ENCODE measurements at places on chromosomes 6 and 20.

DNA sequence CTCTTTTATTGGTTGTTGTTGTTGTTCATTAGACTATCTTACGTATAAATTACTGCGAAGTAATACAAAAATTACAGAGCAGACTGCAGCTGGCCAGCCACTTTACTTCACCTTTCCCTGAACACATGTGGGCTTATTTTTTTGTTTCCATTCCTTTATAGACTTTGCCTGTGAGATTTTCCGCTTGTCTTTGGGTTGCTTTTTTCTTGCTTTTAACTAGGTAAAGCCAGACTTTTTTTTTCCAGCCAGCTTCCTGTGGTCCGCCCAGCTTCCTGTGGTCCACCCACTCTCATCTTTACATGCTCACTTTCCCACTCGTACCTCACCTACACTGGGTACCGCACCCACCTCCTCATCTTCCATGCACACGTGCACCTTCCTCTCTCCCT lies 79.0 kb downstream of the IPCEF1 start:
- DNase-seq, result peak; percentile 19

DNA sequence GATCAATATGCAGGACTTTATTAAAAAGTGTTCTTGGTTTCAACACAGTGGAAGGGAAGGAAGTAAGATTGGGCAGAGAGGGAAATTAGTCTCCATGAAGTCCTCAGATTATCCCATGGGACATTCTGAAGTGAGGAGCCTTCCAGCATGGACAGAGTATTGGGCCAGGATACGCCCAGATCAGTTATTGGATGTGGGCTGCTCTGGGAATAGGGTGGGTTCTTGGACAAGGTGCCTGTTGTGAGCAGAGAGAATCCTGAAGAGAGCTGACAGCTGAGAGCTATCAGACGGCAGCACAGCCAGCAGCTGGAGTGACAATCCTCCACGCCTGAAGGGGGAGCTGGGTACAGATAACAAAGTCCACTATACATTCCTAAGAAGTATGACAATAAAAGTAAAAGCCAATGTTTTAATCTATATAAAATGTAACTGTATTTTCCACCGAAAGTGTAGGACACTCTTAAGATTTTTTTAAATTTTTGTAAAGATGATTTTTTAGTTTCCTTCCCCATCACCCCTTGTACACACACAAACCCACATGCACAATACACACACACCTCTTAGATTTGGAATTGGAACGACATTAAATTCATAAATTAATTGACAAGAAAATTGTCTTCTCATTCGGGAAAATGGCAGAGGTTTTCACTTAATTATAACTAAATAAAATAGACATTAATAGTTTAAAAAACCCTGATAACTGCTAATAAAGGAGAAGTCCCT lies 107.8 kb downstream of the FBXO5 start:
- no peak for DNase-seq

DNA sequence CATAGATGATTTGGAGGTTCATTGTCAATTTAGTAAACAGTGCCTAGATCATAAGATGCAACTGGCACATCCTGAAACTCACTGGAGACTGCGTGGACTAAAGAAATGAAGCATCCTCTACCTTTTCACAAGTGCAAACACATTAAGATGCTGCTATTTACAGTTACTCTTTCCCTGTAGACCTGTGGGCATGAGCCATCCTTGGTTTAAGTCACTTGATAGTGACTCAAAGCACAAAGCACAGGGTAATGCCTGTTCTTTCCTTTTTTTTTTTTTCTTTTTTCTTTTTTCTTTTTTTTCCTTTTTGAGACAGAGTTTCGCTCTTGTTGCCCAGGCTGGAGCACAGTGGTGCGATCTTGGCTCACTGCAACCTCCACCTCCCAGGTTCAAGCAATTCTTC lies 10.0 kb upstream of the HLA-DQA1 start:
- no peak for DNase-seq

- DNase-seq, result no peak
Measured at GRCh38 chr6:111461860-111462259, 21.2 kb downstream of the REV3L start.

DNA sequence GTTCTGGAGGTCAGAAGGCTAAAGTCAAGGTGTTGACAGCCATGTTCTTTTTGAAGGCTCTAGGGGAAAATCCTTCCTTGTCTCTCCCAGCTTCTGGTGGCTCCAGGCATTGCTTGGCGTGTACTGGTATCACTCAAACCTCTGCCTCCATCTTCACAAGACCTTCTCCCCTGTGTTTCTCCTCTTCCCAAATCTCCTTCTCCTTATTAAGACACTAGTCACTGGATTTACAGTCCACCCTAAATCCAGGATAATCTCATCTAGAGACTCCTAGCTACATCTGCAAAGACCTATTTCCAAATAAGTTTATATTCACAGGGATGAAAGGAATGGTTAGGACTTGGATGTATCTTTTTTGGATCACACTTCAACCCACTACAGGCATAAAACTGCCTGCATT lies 26.0 kb upstream of the CTAGE9 start:
- DNase-seq, result no peak

- no peak for DNase-seq
Measured at GRCh38 chr20:41018153-41018552, 10.5 kb upstream of the TOP1 start.

GRCh38 chr6:123415844-123416468 lies 220.8 kb downstream of the TRDN start:
- DNase-seq, result no peak

DNA sequence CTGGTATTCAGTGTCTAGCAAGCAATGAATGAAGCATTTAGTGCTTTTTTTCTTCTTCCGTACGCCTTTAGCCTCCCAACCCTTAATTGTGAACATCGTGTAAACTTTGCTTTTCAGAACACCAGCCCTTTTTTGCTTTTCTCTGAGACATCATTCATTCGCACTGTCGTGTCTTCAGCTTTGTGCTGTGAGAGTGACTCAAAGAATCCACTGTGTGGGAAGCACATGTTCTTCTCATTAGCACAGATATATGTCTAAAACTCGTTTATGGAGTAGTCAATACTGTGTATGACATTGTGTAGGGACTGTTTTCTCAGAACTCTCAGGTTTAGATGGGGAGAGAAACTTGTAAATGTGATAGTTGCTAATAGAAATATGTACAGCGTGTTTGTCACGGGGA lies 279.1 kb downstream of the FARS2 start:
- DNase-seq, result no peak

DNA sequence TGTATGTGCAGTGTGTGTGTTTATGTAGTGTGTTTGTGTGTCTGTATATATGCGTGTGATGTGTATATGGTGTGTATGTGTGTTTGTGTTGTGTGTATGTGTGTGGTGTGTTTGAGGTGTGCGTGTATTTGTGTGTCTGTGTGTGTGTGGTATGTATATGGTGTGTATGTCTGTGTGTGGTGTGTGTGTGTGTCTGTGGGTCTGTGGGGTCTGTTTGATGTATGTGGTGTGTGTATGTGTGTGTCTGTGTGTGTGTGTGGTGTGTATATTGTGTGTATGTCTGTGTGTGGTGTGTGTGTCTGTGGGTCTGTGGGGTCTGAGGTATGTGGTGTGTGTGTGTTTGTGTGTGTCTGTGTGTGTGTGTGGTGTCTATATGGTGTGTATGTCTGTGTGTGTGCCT lies 10.8 kb upstream of the MYT1 start:
- no peak for DNase-seq

GRCh38 chr6:17712576-17712975 lies 5.9 kb upstream of the NUP153 start:
- no peak for DNase-seq

GRCh38 chr20:4904127-4904860 lies 97.0 kb downstream of the SLC23A2 start:
- no peak for DNase-seq

GRCh38 chr6:104597541-104598050 lies 262.1 kb downstream of the HACE1 start:
- no peak for DNase-seq

DNA sequence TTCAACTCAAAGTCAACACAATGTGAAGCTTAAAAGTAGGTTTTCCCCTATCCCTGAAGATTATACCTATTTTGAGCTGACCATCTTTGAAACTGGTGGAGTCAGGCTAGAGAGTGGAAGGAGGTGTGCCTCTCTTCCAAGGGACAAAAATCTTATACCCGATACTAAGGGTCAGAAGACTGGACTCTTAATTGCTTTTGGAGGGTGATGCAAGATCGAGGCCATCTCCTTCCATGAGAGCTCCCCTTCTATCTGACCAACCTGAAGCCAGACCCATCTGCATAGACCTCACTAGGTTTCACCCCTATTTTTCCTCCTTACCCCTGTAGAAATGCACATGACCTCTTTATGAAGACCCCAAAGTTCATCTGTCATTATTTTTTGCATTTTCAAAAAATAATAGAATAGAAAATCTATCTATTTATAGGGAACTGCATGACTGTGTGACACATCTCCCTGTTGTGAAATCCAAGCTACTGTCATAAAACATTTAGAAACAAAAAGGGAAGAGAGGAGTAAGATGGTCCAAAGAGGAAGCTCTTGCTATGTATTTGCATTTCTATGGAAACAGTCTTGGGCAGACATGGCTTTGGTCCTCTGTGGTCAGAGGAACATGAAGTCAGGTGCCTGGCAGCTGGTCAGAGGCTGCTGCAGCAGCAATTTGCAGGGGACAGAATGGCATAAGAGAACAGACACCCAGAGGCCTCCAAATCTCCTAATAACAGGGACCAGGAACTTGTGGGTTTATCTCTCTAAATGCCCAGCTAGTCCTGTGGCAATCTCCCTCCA lies 349.2 kb downstream of the MAFB start:
- DNase-seq, result no peak

DNA sequence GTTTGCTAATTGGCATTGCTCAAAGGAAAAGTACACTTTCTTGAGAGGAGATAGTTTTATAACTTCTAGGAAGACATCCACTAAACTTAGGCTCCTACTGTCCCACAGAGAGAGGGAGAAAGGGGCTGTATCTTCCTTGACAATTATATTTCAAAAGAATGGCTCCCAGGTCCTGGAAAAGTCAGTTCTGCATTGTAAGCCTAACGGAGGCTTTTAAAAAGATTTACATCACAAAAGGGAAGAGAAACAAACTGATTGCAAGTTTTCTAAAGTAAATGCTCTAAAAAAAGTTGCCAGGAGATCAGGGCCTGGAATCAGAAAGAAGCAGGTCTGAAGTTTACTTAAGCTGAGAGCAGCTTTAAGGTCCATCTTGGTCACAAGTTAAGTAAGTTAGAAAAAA lies 839.5 kb downstream of the FRK start:
- no peak for DNase-seq

GRCh38 chr6:31580807-31581433 lies 1.3 kb downstream of the LTB start:
- DNase-seq, result peak; percentile 79

- DNase-seq, result no peak
Measured at GRCh38 chr20:19430641-19431315, 218.3 kb downstream of the SLC24A3 start.

- DNase-seq, result no peak
Measured at GRCh38 chr20:48310305-48310704, 517.5 kb downstream of the PREX1 start.

GRCh38 chr20:605237-605636 lies 4.9 kb downstream of the TCF15 start:
- DNase-seq, result no peak

DNA sequence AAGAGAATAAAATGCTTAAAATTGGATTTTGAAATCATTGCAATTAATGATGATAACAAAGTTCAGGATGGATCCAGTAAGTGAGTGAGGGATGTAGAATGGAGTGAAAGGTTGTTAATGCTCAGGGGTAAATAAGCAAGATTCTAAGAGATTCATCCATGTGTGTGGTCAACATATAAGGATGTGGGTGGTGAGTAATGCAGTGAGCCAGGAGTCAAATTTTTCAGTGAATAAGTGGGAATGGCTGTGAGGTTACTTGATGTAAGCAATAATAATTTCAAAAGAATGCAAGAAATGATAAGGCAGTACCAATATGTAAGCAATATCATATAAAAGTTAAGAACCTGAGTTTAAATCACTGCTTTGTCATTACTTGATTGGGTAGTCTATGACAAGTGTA lies 207.5 kb upstream of the ADGRB3 start:
- DNase-seq, result no peak
